ENCODE measurements at places on chromosomes 4 and X. TPM values are rescaled to one million over a fixed set of nuclear protein-coding genes. Genes with fewer than 3 reads are reported as not detected.

Gene PITX2
- not detected for polyA plus RNA-seq

Gene TAF7L
- polyA plus RNA-seq = 0.09 TPM

DNA sequence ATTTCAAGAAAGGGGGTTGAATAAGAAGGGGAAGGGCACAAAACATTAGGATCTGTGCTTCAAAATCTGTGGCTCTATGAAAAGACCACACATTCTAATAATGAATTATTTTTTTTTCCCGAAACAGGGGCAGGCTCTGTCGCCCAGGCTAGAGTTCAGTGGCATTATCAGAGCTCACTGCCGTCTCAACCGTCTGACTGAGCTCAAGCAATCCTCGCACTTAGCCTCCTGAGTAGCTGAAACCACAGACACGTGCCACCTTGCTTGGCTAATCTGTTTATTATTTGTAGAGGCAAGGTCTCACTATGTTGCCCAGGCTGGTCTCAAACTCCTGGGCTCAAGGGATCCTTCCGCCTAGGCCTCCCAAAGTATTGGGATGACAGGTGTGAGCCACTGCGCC is 33.4 kb downstream of the ACSL1 start:
- peak; percentile 28 for DNase-seq

- no peak for DNase-seq
These were observed 58.8 kb upstream of the TRPC3 start for GRCh38 chr4:122010610-122011009.

All from spleen (tissue), 13 donors.